NCI-H1417 (cell line): ENCODE measurements at places on chromosomes 1 and 21.
A peak's percentile ranks its signal among the peaks of the same experiment; 100 is the strongest.

- DNase-seq: no peak
Observed at GRCh38 chr1:184987696-184988095, 13.4 kb upstream of the NIBAN1 start.

DNA sequence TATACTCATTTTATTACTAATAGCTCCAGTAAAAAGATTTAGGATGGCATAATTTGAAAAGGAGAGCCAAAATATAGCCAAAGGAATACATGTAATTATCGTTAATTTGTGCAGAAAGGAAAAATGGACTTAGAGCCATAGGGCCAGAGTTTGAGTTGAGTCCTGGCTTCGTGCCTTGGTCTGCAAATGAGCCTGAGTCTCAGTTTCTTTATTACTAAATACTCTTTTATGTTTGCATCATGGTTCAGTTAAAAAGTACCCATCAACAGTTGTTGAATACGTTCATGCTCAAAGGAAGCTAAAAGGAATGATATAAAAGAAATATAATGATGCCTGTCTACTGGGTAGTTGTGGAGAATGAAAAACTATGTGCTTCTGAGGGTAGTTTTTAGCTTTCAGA, 155.7 kb upstream of the FAM78B start:
- no peak for DNase-seq

DNA sequence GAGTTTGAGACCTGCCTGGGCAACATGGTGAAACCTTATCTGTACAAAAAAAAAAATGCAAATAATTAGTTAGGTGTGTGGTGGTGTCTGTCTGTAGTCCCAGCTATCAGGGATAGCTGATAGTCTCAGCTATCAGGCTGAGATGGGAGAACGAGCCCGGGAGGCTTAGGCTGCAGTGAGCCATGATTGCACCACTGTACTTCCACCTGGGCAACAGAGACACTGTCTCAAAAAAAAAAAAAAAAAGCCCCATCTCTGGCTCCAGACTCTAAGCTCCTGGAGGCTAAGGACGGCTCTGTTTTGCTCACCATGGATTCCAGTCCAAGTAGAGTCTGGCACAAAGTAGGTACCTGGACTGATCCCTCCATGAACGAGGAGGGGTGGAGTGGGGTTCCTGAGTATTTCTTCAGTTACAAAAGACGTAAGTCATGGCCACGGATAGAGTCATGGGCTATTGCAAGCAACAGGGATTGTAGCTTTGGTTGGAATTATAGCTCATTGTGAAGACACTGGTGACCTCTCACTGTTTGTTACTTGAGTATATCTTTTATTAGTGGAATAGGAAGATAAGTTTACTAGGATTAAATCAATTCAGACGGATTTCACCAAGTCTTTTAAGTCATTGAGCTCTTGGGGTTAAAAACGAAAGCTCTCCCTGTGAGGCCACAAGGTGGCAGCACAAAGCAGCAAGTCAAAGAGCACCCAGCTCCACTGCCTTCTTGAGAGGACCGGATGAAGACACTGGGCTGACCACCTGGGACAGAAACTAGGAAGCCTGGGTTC, 35.6 kb upstream of the TMEM61 start:
- DNase-seq: peak; percentile 88

DNA sequence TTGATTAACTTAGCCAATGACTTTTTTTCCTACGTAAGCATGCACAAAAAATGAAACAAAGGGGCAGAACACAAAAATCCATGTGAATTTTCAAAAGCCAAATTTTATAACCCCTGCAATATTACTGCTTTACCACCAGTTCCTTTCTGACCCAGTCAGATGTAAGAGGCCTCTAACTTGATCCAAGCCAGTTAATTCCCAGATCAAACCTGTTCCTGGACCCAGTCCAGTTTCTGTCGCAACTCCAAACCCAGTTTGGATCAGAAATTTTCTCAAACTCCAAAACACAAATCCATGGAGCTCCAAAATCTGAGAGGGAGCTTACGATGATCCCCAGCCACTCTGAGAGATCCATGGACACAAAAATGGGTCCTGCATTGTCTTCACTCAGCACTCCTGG, 7.8 kb upstream of the ZYG11A start:
- no peak for DNase-seq

- no peak for DNase-seq
Observed at GRCh38 chr1:17251246-17251645, 2.3 kb downstream of the PADI3 start.

- no peak for DNase-seq
Observed at GRCh38 chr1:204894606-204895005, 23.9 kb downstream of the NFASC start.

DNA sequence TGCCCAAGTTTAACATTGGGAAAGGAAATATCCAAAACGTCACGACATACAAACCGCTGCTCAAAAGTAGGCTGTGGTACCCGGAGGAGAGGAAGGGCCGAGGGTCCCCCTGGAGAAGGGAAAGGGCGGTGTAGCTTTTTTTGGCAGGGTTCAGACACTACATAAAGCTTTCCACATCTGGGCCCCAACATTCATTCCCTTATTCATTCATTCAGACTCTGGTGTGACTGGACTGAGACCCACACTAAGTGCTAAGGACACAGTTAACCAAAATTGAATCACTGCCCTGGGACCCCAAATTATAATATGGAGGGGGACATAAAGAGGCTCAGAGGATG, 10.3 kb upstream of the COL8A2 start:
- DNase-seq: no peak
